Transverse colon (tissue), 4 donors: ENCODE measurements at places on chromosomes 11 and 22. TPM values are rescaled to one million over a fixed set of nuclear protein-coding genes. Genes with fewer than 3 reads are reported as not detected.

DNA sequence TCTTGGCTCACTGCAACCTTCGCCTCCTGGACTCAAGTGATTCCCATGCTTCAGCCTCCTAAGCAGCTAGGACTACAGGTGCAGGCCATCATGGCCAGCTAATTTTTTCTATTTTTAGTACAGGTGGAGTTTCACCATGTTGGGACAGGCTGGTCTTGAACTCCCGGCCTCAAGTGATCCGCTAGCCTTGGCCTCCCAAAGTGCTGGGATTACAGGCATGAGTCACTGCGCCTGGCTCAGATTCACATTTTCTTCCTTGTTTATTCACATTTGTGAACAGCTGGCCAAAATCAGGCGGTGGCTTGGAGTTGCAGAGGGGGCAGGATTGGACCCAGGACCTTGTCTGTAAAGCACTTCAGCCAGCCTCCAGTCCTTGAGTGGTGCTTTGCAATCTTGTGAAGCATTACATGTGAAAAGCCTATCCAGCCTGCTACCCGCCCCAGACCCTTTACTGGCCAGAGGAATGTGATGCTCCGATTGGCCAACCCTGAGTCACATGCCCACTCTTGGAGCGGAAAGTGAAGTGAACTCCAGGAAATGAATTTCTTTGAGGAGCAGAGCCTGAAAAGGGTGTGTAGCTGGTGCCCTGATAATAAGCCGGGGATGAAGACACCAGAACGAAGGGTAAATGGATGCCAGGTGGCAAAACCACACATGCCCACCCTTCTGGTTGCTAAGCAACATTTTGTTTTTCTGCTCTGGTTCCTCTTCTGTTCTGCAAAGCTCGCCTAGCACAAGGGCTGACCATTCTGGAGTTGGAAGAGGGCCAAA, 62.6 kb upstream of the PTPRJ start:
- DNase-seq: peak; percentile 73

- no peak for DNase-seq
These were observed 15.2 kb downstream of the MRGPRG start for GRCh38 chr11:3203221-3204043.

- peak; percentile 22 for DNase-seq
These were observed 66.8 kb downstream of the FEZ1 start for GRCh38 chr11:125429174-125429707.

GRCh38 chr22:26648528-26649388, 8.6 kb upstream of the MIAT start:
- DNase-seq: no peak

DNA sequence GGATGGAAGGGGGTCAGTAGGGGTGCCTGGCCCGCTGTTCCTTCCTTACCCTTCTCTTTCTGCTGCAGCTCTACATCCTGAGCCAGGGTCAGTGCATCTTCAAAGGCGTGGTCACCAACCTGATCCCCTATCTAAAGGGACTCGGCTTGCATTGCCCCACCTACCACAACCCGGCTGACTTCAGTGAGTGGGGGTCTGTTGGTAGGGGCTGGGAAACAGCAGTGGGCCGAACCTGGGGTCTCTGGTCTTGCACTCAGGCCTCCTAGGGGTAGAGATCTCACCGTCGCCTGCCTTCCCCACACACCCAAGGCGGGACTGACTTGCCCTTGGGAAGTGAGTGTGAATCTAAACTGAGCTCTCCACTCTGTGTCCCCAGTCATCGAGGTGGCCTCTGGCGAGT, 7.6 kb downstream of the ABCG4 start:
- no peak for DNase-seq

DNA sequence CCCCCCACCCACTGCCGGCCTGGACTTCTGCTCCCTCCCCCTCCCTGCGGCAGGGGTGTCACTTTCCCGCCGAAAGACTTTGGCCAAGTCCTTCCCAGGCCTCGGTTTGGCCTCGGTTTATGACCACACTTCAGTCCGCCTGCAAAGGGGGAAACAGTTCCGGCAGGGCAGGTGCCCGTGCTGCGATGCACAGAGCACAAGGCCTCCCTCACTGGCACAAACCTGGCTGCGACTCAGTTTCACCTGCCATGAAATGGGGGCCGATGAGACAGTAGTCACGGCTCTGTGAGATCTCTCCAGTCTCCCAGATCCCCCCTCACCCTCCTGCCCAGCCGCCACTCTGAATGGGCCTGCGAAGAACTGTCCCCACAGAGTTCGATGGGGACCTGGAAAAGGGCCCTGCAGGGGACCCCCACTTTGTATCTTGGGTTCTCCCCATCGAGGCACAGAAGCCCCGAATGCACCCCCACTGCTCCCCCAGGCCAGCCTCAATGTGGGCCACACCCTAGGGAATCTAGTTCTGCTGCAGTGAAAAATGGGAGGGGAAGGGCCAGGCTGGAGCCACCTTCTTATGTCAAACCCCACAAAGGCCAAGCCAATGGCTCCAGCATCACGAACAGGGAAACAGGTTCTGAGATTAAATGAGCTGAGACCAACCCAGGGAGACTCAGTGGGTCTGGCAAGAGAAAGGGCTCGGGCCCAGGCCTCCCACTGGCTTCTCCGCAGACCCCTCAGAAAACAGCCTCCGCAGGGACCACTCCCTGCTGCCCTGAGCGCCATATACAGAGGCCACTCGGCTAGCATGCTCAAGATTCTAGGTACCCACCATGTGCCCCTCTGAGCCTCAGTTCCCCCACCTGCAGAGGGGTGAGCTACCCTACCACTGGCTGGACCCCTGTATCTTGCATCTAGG, 29.0 kb downstream of the ARVCF start:
- DNase-seq: peak; percentile 23

GRCh38 chr11:706957-707816, 1.2 kb downstream of the EPS8L2 start:
- DNase-seq: peak; percentile 68

GRCh38 chr11:128359515-128359914, 227.8 kb downstream of the ETS1 start:
- DNase-seq: no peak

The RTN3 gene
- 187 TPM for total RNA-seq

The ASPHD2 gene
- total RNA-seq: 2.1 TPM

The DERL3 gene
- total RNA-seq: 1.9 TPM

The TESMIN gene
- 4.1 TPM for total RNA-seq
